ENCODE measurements at places on chromosomes 7 and 10.

GRCh38 chr10:62356447-62356846 lies 17.7 kb upstream of the ZNF365 start:
- no peak for DNase-seq

DNA sequence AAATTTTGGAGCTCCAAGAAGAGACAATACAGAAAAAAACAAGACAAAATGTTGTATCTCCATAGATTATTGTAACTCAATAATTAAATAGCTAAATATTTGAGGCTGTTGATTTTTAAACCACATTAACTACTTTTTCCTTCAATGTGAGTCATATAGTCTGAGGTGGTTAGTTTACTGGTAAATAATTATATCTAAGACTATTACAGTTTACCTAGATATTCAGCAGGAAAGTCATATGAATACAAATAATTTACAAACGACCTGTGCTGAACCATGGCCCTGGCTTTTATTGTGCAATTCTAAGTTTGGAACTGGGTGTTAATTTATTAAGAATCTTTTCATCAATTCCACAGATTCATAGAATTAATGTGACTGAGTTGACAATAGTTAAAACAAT lies 22.2 kb downstream of the CREB5 start:
- DNase-seq = no peak

DNA sequence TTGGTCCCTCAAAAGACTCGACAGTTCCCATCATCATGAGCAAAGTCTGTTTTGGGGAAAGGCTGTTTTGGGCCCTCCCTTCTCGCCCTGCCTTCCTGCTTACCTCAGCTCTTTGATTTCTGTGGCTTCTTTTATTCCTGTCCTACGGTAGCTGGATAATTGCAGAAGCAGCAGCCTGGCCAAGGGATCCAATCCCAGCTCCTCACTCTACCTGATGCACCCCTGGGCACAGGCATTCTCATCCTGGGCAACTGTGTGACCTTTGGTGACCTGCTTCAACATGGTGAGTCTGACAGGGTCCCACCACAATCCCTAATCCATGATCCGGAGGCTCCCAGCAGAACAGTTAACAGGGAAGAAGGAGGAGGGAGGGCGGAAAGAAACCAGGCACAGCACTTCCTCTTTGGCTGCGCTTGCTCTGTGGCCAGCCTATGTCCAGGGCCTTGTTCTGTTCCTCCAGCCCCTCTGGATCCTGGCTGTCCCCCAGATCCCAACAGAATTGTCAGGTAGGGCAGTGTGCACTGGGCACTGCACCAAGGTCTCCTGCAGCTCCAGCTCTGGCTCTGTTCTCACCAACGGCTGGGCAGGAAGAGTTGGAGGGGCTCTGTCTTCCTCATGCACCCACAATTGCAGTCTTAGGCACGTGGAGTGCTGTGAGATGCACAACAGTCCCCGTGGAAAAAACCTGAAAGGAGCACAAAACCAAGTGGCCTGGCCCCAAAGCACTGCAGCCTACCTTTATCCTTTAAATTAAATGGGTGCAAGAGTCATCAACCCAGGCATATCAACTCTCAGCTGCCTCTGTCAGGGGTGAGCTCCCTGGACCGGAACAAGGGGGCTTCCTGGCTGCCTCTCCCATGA lies 144.4 kb downstream of the PTPN20 start:
- DNase-seq = no peak

DNA sequence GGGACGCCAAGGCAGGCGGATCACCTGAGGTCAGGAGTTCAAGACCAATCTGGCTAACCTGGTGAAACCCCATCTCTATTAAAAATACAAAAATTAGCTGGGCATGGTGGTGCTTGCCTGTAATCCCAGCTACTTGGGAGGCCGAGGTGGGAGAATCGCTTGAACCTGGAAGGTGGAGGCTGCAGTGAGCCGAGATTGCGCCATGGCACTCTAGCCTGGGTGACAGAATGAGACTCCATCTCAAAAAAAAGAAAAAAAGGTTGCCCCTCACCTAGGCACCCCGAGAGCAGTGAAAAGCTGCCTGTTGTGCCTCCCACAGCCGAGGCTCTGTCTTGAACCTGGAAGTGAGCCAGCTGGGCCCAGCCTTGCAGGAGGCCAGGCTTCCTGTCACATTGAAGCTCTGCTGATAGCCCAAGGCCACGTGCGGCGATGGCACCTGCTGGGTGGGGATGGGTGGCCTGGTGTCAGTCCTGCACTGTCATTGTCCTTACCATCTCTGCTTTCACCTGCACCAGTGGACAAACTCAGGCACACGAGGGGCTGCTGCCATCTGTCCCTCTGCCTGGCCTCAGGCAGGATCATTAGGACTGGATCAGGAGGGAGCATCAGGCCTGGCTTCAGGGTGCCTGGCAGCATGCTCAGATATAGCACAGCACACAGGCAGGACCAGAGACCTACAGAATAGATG lies 37.8 kb downstream of the DNAJB12 start:
- no peak for DNase-seq

DNA sequence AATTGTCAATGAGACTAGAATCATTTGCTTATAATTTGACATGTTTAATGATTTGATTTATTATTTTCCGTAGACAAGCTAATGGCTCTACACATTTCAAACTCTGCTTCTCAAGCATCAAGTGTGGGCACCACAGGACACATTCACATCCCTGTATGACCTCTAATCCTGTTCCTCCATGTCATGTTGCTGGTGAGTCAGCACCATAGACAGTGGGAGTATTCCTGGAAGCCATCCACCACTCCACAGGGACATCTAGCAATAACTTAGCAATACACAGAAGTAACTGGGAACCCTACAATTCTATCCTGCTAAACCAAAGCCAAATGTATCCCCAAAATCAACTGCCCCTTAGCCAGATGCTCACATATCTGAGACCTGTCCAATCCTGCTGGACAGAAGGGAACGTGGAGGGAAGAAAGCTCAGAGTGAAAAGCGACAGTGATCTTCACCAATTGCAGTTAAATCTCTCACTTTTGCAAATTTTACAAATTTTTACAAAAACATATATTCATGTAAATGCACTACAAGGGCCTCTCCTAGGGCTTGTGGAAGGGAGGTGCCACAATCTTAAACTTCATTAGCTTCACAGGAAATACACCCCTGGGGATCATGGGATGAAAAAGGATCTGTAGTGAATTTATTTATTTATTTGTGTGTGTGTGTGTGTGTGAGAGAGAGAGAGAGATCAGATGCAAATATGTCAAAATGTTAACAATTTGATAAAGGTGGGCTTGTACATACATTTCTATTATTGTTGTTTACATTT lies 126.5 kb downstream of the GFRA1 start:
- no peak for DNase-seq

- no peak for DNase-seq
Measured at GRCh38 chr7:16810573-16810972, 5.8 kb upstream of the AGR2 start.

DNA sequence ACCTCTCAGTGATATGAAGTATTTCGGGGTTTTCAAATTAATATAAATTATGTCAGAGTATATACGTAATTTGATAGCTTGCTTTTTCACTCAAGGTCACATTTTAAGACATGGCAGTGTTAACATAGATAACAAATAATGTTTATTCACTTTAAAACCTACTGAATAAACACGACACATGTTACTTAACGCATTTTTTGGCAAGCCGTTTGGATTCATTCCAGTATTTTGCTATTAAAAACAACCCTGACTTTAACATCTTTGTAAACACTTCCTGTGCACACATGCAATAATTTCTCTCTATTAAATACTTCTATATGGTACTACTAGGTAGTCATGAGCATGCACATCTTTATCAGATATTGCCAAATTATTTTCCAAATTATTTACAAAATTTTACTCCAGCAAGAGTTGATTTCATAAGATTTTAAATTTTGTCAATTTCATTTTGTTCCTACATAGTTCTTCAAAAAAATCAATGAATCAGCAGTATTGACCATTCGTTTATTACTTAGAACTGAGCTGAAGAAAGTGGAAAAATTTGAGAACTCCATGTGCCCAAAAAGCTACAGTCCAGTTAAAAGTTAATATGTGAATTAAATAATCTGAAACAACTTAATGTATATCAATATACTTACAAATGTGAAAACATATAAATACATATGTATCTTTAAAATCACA lies 26.8 kb upstream of the THSD7A start:
- DNase-seq = no peak
